Activated CD8-positive, alpha-beta memory T cell treated with anti-CD3 and anti-CD28 coated beads, Interleukin-2, amount 50 U/mL, for 4 hours (primary cell): ENCODE measurements at places on chromosomes 7 and 10.

GRCh38 chr7:117011419-117012260, 58.3 kb downstream of the ST7 start:
- no peak for DNase-seq

DNA sequence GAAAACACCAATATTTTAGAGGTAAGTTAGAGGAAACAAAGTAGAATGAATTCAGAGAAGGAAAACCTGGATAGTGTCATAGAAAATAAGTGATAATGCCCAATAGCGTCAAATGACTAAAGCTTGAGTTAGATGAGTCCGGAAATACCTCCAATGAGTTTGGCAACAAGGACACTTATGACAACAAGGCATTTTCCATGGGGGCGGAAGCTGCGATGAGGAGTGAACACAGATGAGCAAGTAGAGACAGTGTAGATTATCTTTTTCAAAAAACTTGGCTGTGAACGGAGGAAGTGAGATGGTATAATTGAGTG, 383 bp upstream of the R3HCC1L start:
- DNase-seq = no peak

DNA sequence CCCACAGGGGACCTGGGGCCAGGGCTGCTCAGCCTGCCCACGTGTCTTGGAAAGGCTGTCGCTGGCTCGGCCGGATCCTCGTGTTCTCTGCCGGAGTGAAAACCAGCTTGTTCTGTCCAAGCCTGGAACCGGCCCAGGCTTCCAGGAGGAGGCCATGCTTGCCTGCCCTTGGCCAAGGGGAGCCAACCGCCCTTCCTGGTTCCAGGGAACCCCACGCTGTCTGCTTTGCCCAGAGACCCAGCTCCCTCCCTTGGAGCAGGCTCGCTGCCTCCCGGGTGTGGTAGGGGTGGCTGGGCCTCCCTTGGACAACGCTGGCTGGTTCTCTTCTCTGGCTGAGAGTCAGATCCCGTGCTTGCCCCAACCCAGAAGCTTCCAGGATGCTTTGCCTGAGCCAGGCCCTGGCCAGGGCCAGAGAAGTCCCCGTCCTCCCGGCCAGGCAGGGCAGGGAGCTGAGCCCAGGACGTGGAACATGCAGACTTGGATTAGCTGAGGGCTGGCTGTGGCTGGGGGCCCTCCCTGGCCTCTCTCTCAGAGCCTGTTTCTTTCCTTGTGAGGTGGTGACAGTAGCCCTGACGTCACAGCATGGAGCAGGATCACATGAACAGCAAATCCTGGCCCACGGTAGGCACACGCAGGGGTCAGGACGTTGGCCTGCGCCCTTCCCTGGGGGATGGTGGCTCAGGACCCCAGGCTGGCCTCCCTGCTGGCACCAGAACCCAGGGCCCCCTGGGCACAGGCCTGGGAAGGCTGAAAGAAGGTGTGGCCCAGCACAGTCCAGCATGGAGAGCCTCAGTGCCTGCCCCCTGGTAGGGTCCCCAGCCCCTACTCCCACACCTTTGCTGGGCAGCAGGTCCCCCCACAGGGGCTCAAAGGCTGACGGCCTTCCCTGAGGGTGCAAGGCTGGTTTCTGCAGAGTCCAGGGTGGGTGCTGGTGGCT, 67.5 kb downstream of the PWWP2B start:
- DNase-seq = no peak

DNA sequence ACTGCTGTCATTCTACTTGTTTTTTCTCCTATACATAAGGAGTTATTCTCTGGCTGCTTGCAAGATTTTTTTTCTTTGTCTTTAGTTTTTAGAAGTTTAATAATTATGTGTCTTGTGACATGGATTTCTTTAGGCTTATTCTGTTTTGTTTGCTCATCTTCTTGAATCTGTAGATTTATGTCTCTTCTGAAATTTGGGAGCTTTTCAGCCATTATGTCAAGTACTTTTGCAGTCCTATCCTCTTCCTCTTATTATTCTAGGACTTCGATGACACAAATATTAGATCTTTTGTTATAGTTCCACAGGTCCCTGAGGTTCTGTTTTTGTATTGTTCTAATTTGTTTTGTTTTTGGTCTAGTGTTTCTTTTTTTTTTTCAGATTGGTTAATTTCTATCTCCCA, 13.9 kb upstream of the SGPL1 start:
- no peak for DNase-seq

DNA sequence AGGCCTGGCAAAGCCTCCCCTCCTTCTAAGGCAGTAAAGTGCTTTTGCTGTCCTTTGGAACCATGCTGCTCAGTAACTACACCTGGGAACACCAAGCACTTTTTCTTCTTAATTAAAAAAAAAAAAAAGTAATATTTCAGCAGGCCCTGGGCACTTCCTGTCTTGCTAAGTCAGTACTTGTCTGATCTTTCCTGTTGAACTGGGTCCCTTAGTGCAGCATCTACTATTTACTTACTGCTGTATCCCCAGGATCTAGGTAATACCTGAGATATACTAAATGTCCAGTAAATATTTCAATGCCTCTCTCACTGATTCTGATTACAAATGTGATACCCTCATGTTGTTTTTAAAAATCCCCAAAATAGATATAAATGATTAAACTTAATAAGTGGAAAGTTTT, 77.4 kb downstream of the PPP1R3C start:
- no peak for DNase-seq

DNA sequence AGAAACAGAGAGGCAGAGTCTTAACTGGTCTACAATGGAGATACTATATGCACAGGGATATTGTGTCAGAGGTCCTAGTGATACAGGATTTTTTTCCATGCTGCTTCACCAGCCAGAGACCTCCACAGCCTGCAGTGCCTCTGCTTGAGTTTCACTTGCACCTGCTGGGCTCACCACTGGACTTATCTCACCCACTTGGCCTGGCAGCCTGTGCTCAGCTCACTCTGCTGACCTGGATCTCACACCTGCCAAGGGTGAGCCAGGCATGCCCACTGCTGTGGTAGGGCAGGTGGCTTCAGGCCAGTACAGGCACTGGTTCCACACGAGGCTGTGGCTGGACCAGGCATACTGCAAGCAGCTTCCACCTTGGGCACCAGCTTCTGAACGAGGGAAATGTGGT, 36.6 kb downstream of the PNLIPRP3 start:
- DNase-seq = no peak
